NCI-H774 (cell line): ENCODE measurements at places on chromosomes 11 and 22.
A peak's percentile ranks its signal among the peaks of the same experiment; 100 is the strongest.

- DNase-seq, result no peak
These were observed 164.8 kb downstream of the C11orf87 start for GRCh38 chr11:109586789-109587188.

- no peak for DNase-seq
These were observed 45.3 kb downstream of the LMO1 start for GRCh38 chr11:8218409-8218808.

- no peak for DNase-seq
These were observed 10.4 kb downstream of the F2 start for GRCh38 chr11:46729110-46730027.

GRCh38 chr11:8320076-8320475 lies 56.4 kb upstream of the LMO1 start:
- no peak for DNase-seq

DNA sequence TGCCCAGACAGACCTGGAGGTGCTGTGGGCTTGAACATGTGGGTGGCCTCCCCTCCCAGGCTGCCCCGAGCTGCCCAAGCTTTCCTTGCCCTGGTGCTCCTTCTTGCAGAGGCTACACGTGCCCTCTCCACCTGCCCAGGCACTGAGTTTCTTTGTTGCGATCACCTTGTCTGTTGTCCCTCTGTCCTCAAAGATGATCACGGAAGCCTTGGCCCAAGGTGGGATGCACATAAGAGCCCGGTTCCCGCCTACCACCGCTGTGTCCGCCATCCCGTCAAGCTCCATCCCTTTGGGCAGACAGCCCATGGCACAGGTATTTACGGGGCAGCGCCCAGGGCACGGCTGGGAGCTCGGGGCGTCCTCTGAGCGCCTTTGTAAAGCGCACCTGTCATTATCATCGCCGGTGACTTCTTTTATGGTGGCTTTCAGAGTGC lies 67.5 kb downstream of the MED15 start:
- no peak for DNase-seq

DNA sequence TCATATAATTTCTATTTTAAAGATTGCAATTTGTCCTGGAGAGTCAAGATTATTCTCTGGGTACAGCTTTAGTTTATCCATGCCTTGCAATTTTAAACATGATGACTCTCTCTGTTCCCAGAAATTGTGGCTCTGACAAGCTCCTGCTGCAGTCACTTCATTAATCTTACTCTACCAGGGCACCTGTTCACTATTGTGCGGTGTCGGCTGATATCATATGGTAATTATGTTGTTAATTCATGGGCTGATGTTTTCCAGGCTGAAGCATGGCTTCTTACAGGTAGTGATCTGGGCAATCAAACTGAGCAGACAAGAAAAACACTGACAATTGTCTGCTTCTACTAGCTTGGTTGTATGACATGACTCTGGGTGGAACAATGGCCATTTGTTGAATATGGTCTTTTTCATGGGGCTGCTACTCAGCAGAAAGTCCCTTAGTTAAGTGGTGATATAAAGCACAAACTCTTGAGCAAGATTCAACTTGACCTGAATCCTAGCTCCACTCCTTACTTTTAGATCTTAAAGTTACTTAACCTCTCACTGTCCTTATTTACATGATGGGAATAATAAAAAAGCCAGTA lies 230.7 kb downstream of the FAT3 start:
- peak; percentile 51 for DNase-seq

DNA sequence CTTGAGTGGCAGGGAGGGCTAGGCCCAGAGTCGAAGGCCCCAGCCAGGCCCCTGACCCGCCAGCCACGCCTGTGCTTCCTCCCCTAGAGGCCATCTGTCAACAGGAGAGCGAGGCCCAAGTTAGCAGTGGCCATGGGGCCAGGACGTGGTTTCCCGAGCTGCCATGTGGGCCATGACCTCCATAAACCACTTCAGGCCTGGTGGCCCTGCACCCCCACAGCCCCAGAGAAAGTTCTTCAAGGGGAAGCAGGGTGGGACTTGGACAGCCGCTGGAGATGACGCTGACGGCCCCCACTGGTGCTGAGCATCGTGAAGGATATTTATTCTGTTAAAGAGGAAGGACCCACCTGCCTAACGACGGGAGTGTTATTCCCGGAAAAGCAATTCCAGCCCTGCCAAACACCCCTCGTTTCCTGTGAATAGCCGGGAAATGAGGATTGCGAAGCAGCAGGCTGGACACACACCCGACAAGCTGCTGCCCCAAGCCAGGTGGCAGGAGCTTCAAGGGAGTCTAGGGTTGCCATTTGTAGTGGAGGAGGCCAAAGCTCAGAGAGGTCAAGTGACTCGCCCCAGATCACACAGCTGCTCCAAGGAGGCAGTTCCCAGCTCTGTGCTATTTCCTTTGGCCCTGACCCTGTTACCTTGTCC lies 12.8 kb downstream of the PRR5 start:
- no peak for DNase-seq

DNA sequence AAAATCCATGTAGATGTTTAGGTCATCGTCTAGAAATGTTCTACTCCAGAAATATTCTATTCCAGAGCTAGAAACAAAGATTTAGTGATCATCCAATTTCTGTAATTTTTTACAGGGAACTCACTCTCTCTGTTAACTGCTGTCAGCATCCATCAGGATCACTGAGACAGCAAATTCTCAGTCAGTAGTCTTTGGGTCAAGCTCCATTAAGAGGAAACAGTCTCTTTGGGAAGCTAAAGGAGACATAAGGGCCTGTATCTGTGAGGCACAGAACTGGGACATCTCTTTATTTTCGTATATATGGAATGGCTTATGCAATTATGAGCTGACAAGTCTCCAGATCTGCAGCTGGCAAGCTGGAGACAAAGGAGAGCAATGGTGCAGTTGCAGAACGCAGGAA lies 48.3 kb downstream of the PIK3C2A start:
- DNase-seq, result no peak

DNA sequence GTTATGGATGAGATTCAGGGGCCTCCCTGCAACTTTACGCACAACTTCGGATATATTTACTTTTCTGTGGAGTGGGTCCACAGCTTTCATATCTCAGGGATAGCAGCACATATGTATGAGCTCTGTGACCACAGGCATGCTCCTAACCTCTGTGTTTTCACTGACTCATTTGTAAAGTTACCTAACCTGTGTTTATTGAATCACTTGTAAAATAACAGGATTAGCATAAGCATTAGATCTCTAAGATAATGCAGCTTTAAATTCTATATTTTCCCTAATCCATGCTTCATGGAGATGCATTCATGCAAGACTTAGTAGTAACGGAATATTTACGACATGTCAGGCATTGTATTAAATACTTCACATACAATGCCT lies 47.9 kb upstream of the DDI1 start:
- no peak for DNase-seq

DNA sequence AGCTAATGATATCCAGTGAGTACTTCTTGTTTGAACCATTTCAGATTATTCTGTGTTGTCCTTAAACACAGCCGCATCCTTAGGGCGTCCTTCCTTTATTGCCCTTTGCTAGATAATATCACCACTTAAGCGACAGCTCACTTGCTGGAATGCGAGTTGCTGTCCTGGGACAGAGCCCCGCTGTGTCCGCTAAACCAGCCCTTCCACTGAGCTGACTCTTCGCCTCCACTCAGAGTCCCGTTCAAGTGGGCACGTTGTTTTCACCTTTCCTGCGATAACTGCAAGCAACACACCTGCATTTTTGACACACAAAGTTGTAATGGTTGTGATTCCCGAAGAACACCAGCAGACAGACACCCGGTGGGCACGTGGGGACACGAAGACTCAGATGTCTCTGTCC lies 140.0 kb downstream of the TBC1D22A start:
- no peak for DNase-seq

GRCh38 chr11:35390737-35391682 lies 28.3 kb downstream of the SLC1A2 start:
- peak; percentile 65 for DNase-seq

DNA sequence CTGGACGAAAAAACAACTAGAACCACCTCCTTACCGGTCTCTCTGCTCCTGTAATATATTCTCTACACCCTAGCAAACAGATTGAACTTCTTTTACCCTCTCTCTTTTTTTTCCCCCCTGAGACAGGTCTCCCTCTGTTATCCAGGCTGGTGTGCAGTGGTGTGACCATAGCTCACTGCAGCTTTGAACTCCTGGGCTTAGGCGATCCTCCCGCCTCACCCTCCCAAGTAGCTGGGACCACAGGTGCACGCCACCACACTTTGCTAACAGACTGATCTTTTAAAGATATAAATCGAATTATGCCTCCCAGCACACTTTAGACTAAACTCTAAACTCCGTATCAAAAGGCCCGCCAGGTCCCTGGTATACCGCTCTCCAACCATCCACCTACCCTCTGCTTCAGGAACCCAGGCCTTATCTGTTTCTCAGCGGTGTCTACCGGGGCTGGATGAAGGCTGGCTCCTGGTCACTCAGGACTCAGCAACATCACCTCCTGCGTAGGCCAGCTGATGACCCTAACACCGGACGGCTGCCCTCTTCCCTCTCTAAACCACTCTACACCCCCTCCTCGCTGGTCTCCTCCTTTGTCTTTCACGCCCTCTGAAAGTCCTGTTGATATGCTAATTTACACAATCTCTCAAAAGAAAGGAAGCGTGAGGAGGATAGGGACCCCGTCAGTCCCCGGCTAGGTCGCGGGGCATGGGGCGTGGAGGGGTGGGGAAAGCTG lies 745 bp downstream of the C22orf39 start:
- no peak for DNase-seq

- DNase-seq, result no peak
These were observed 3.4 kb downstream of the CCDC89 start for GRCh38 chr11:85682330-85683305.

GRCh38 chr11:60377401-60378136 lies 763 bp upstream of the MS4A7 start:
- no peak for DNase-seq

DNA sequence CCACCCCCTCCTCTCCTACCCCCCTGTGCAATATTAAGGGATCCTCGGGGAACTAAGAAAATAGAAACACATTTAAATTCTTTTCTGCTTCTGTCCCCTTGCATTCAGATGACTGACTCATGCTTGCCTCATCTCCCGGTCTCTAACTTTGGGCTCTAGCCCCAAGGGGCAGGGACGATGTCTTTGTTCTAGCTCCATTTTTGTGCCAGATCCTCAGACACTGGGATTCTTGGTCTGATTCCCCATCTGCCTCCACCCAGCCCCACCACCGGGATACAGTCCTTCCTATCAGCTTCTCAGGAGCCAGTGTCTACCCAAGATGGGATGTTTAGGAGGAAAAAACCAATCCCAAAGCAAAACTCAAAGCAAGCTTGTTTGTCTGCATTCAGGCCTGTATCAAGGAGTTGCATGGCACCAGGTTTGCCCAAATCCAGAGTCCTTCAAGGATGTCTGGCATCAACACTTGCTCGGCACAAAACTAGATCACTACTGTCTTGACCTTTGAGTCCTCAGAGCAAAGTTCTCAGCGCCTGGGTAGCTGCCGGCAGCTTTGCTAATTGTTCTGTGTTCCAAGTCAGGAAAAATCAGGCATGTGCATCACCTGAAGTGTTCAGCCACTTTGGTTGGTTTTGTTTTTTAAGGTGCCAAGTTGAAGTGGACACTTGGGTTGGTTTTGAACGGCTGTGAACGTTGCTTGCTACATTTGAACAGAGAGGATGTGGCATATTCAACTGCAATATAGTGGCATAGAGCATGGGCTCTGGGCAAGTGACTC lies 212.8 kb downstream of the DSCAML1 start:
- no peak for DNase-seq

DNA sequence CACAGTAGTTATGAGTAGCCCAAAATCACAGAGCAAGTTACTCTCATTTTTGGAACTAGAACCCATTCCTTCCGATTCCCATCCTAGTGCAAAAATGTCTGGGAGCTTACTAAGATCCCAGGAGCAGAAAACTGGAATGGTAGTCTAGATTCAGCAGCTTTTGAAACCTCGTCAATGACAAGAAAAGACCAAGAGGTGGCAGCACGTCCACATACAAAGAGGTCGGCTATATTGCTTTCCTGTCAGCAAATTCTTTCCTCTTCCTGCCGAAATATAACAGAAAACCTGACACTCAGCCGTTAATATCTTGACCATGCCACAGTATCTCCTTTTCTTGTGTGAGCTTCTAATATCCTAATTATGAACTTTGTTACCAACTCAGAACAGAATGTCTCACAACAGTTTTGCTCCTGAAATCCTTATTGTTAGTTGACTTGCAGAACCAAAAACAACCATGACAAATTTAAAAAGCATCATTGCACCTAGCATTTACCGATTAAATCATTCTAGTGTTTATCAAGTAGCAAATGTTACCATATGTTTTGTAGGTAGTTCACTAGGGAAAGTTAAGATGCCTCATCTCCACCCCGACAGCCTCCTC lies 92.8 kb upstream of the OR9G4 start:
- DNase-seq, result peak; percentile 5
